ENCODE measurements at places on chromosomes 11 and 22.

- peaks cover 10% of the 10 kb centered on the region for H3K36me3 ChIP-seq
- H3K27me3 ChIP-seq, result no peaks in the 10 kb centered on the region
- H3K4me1 ChIP-seq, result peaks cover 49% of the 10 kb centered on the region
- no peak for DNase-seq
- H3K27ac ChIP-seq, result peak overlapping the region; percentile 37
These were observed 5.7 kb downstream of the AMBRA1 start for GRCh38 chr11:46588131-46588530.

- no peak overlapping the region for H3K4me3 ChIP-seq
- peaks cover 22% of the 10 kb centered on the region for H3K36me3 ChIP-seq
- peaks cover 44% of the 10 kb centered on the region for H3K4me1 ChIP-seq
- no peaks in the 10 kb centered on the region for H3K27me3 ChIP-seq
- H3K27ac ChIP-seq, result peak overlapping the region; percentile 47
These were observed 8.6 kb downstream of the SC5D start for GRCh38 chr11:121300972-121301699.

DNA sequence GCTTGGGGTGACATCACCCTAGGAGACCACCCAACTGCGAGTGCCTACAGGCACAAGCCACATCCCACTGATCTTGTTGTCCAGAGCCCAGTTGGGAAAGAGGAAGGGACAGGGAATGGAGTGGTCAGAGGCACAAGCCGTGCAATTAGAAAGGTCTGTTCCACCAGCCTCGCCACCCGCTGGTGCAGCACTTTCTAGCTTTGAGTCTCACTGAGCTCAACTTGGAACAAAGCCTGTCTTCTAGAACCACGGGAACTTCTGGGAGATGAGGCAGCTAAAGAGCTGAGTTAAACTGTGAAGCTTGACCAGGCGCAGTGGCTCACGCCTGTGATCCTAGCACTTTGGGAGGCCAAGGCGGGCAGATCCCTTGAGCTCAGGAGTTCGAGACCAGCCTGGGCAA, 29.3 kb downstream of the TPBGL start:
- H3K27me3 ChIP-seq, result no peaks in the 10 kb centered on the region
- DNase-seq, result no peak

- no peak overlapping the region for H3K27ac ChIP-seq
- no peaks in the 10 kb centered on the region for H3K4me1 ChIP-seq
- H3K36me3 ChIP-seq, result no peaks in the 10 kb centered on the region
- no peaks in the 10 kb centered on the region for H3K27me3 ChIP-seq
These were observed 352.5 kb upstream of the CCDC179 start for GRCh38 chr11:23212807-23213206.

GRCh38 chr22:34849965-34850364, 216.0 kb upstream of the ISX start:
- no peaks in the 10 kb centered on the region for H3K4me1 ChIP-seq
- no peaks in the 10 kb centered on the region for H3K36me3 ChIP-seq
- DNase-seq, result no peak
- peaks cover 10% of the 10 kb centered on the region for H3K27me3 ChIP-seq

- no peak overlapping the region for H3K27ac ChIP-seq
- H3K4me3 ChIP-seq, result no peak overlapping the region
- no peaks in the 10 kb centered on the region for H3K4me1 ChIP-seq
- H3K36me3 ChIP-seq, result peaks cover 3% of the 10 kb centered on the region
- DNase-seq, result no peak
These were observed 18.1 kb downstream of the BTG4 start for GRCh38 chr11:111494040-111494439.

GRCh38 chr22:47996446-47996857, 1234.0 kb downstream of the TBC1D22A start:
- H3K4me3 ChIP-seq, result no peak overlapping the region
- no peaks in the 10 kb centered on the region for H3K36me3 ChIP-seq
- peak overlapping the region; percentile 79 for H3K27ac ChIP-seq
- H3K27me3 ChIP-seq, result peaks cover 6% of the 10 kb centered on the region
- H3K4me1 ChIP-seq, result no peaks in the 10 kb centered on the region
- no peak for DNase-seq

- no peaks in the 10 kb centered on the region for H3K36me3 ChIP-seq
- H3K4me3 ChIP-seq, result no peak overlapping the region
- no peak for DNase-seq
- H3K27me3 ChIP-seq, result no peaks in the 10 kb centered on the region
- no peak overlapping the region for H3K27ac ChIP-seq
These were observed 1104.8 kb downstream of the DLG2 start for GRCh38 chr11:84522331-84522730.

DNA sequence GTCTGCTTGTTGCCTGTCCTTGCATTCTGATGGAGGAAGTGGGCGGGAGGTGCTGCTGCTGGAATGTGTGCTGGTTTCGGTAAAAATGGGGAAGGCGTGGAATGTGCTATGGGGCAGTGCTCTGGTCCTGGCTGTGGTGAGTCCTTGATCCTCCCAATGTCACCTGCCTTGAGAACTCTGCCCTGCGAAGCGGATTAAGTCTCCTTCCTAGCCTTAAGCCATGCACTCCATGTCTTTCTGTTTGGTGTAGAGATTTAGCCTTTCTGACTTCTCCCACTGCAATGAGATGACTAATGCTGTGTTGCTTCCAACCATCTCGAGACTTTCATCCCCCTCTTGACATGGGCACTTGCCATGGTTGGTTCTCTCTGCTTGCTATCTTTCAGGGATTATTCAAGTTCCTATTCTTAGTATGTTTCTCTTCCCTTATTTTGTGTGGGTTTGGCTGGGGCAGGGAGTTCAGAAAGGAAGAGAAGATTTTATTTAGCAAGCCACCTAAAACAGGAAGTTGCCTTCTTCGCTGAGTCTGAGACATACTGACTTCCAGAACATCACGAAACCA, 687.9 kb downstream of the NTM start:
- no peaks in the 10 kb centered on the region for H3K4me1 ChIP-seq
- no peak overlapping the region for H3K27ac ChIP-seq

DNA sequence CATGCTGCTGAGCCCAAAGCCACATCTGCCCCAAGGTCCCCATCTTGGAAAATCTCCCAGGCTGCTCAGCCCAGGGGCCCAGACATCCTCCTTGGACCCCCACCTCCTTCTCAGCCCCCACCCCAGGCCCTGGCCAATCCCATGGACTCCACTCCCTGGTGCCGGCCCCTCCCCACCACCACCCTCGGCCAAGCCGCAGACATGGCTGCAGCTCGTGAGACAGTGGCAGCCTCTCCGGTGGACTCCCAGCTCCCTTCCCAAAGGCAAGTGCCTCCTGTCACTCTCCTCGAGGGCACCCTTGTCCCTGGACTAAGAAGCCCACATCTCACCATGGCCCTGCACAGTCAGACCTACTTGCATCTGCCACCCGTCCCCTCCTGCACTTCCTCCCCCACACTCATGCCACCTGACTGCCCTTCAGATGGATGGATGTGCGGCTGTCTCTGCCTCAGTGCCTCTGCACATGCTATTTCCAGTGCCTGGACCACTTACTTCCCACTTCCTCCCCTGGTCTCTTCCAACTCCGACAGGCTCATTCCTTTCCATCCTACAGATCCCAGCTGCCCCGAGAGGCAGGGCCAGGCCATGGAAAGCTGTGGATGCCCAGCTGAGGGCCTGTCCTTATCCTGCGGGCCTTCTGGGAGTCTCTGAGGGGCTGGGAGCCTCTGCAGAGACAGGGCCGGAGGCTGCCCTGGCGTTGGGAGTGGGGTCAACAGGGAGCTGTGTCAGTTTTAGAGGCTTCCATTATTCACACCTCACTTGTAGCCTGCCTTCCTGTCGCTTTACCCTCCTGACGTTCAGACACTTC, 25.5 kb upstream of the RFPL3 start:
- DNase-seq, result no peak
- H3K27me3 ChIP-seq, result peaks cover 48% of the 10 kb centered on the region
- no peak overlapping the region for H3K27ac ChIP-seq

- DNase-seq, result no peak
- no peak overlapping the region for H3K27ac ChIP-seq
- no peak overlapping the region for H3K4me3 ChIP-seq
- H3K36me3 ChIP-seq, result peaks cover 2% of the 10 kb centered on the region
These were observed 471.1 kb downstream of the TBC1D22A start for GRCh38 chr22:47233316-47234243.

- no peaks in the 10 kb centered on the region for H3K36me3 ChIP-seq
- H3K27ac ChIP-seq, result no peak overlapping the region
- no peaks in the 10 kb centered on the region for H3K4me1 ChIP-seq
These were observed 113.1 kb upstream of the BLID start for GRCh38 chr11:122229078-122229477.

DNA sequence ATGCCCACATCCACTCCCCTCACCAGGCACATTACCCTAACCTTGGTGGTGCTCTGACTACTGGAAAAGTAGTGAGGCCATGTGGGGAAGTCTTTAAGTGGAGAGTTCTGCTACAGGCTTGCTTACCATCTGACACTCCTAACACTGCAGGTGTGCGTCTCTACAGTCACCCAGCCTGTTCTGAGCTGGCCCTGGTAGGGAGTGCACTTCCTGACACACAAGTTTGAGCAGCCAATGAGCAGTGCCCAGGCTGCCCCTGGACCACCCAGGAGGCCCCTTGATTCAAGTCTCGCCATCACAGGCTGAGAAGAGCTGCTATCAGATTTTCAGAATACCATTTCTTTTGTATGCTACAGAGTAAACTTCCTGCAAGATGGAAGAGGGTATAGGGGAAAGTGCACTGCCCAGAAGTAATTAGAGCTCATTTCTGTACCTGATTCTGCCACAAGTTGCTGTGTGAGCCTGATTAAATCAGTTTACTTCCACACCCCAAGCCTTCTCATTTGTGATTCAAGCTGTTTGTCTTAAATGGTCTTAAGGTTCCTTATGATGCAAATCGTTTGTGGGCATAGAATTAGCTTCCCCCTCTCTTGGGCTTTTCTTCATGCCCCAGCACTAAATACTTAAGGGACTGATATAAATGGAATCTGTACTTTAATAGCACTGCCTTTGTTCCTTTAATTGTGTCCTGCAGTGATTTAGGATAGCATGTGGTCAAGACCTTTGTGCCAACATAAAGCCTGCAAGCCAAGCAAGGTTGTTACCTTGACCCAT, 22.2 kb downstream of the OPCML start:
- no peaks in the 10 kb centered on the region for H3K36me3 ChIP-seq
- H3K27me3 ChIP-seq, result no peaks in the 10 kb centered on the region
- DNase-seq, result no peak
- no peak overlapping the region for H3K27ac ChIP-seq
- no peaks in the 10 kb centered on the region for H3K4me1 ChIP-seq

GRCh38 chr11:2586793-2587131, 113.0 kb downstream of the KCNQ1OT1 start:
- peaks cover 3% of the 10 kb centered on the region for H3K36me3 ChIP-seq
- no peaks in the 10 kb centered on the region for H3K27me3 ChIP-seq
- no peaks in the 10 kb centered on the region for H3K4me1 ChIP-seq
- H3K27ac ChIP-seq, result no peak overlapping the region

GRCh38 chr11:107438148-107438547, 19.5 kb downstream of the CWF19L2 start:
- no peaks in the 10 kb centered on the region for H3K27me3 ChIP-seq
- peaks cover 6% of the 10 kb centered on the region for H3K4me1 ChIP-seq
- H3K36me3 ChIP-seq, result peaks cover 51% of the 10 kb centered on the region

DNA sequence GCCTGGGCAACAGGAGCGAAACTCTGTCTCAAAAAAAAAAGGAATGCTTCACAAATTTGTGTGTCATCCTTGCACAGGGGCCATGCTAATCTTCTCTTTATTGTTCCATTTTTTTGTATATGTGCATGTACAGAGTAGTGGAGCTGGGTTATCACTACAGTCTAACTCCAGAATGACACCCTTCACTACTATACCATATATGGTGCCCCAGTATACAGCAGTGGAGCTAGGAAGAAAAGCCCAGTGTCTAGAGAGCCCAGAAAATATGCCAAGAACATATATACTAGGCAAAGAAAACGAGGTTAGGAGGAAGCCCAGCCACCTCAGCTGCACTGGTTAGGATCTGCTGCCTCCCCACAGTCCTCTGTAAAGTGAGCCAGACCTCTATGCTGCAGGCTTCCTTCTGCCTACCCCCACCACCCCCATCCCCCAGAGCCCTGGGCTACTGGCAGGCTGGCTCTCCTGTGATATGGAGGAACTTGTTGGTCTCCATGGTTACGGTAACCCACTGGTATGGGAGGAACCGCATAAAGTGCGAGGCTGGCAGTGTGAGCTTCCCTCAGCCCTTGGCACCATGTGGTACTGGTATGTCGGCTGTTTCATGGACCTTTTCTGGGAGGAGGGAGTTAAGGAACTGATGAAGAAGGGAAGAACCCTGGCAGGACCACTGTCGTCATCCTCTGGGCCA, 34.3 kb downstream of the RCOR2 start:
- no peak overlapping the region for H3K4me3 ChIP-seq
- peaks cover 5% of the 10 kb centered on the region for H3K36me3 ChIP-seq
- H3K4me1 ChIP-seq, result peaks cover 63% of the 10 kb centered on the region
- no peaks in the 10 kb centered on the region for H3K27me3 ChIP-seq

- no peak overlapping the region for H3K4me3 ChIP-seq
- no peaks in the 10 kb centered on the region for H3K4me1 ChIP-seq
- no peak overlapping the region for H3K27ac ChIP-seq
These were observed 8.7 kb downstream of the SPA17 start for GRCh38 chr11:124682443-124682842.

DNA sequence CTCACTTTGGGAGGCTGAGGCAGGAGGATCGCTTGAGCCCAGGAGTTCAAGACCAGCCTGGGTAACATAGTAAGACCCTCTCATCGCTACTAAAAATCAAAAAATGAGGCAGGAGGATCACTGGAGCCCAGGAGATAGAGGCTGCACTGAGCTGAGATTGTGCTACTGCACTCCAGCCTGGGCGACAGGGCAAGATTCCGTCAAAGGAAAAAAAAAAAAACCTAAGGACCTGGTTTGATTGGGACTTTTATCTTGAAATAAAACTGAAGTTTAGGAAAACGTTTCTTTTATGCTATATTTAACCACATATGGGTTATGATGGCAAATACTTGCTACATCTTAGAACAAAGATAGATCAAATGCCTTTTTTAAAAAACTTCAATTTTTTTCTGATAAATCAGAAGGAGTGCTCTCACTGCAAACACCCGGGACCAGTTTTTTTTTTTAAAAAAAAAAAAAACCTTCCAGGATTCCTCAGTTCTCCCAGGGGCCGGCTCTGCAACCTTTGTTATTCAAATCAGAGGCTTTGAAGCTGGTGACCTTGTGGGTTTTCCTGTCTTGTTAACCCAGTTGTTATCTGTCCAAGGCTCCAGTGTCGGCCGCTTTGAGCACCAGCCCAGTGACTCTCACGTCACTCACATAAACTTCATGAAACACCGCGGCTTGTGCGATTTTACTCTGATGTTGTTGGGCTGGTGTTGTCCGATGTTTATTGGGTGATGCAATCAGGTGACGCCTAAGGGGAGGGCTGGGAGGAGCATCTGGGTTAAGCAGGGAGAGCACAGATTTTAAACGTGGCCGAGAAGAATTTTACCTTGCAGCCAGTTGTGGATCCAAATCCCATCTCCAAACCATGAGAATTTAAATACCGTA, 24.7 kb upstream of the SLC22A12 start:
- H3K27me3 ChIP-seq, result no peaks in the 10 kb centered on the region
- no peak overlapping the region for H3K27ac ChIP-seq
- no peaks in the 10 kb centered on the region for H3K36me3 ChIP-seq
- no peaks in the 10 kb centered on the region for H3K4me1 ChIP-seq
- H3K4me3 ChIP-seq, result no peak overlapping the region
- DNase-seq, result no peak
